ENCODE measurements at places on chromosomes 11 and 22. TPM values are rescaled to one million over a fixed set of nuclear protein-coding genes. Genes with fewer than 3 reads are reported as not detected.

GRCh38 chr11:3808861-3809623 is 682 bp downstream of the PGAP2 start:
- no peak for DNase-seq

DNA sequence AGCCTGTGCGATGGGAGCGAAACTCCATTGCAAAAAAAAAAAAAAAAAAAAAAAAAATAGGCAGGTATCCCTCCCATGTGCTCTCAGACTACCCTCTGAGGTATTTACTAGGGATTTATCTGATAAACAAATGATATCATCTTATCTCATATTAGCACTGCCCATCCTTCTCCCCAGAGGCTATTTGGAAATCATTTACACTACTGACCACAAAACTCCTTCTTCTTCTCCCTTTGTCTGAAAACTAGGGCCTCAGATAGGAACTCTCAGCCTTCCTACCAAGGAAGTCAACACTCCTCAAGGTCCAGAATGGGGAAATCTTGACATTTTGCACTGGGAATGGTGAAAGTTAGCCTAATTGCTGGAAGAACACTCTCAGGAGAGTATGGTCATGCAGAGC is 46.4 kb downstream of the LARGE2 start:
- no peak for DNase-seq

- DNase-seq = no peak
Measured at GRCh38 chr11:73404506-73405145, 28.4 kb downstream of the RELT start.

GRCh38 chr22:27223317-27224177 is 566.2 kb downstream of the MIAT start:
- no peak for DNase-seq

DNA sequence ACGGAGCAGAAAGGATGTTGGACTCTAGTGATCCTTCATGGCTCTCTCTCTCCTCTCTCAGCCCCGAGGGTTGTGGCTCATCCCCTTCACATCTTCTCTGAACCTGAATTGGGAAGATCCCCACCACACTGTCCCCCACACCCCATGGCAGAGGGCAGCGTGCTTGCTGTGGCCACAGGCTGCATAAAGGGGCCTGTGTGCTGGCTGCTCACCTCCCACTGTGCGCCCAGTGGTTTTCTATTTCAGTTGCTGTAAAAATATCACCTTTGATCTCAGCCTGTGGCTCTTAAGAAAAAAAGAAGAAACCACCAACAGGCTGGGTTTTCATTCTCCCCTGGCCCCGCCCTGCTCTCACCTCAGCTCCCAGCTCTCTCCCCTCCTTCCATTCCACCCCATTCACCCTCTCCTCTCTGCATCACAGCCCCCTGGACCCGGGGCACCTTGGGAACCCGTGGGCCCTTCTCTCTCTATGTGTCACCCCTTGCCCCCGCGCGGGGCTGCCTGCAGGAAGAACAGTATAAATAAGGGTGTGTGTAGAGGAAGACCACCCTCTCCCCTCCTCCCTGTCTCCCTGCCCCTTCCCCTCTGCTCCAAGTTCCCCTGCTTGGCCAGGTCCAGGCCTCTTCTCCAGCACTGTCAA is 25.8 kb upstream of the WNT11 start:
- no peak for DNase-seq

DNA sequence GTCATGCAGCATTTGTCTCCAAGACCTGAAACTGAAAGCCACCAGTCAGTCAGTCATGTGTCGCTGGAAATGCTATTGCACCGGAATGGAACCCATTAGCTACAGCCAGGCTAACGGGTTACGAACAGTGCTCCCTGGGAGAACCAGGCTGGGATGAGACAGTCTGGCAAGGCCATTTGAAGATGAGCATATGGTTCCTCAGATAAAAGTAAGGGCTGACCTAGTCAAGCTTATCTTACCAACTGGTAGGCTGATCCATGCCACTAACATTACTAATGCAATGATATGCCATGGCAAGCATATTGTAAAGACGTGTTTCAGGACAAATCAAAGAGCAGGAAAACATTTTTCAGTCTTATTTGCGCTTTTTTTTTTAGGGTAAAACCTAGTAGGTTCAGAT is 28.4 kb downstream of the NAP1L4 start:
- no peak for DNase-seq

DNA sequence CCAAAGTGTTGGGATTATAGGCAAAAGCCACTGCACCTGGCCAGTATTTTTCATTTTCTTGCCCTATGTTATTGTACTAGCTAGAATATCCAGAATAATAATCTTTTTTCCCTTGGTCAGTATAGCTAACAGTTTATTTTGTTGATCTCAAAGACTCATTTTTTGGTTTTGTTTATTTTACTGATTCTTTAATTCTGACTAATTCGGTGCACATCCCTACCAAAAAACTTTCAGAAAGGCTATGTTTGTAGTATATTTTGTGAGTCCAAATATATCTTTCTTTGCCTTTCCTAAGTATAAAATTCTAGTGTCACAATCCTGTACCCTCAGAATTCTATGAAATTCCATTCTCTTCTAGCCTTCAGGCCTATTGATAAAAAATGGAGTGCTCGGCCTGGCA is 84.3 kb downstream of the PHF21A start:
- no peak for DNase-seq

- DNase-seq = no peak
Measured at GRCh38 chr11:59676205-59676604, 7.4 kb upstream of the PATL1 start.

GRCh38 chr11:130171534-130171933 is 12.0 kb downstream of the ST14 start:
- DNase-seq = no peak

The ELFN2 gene
- total RNA-seq = not detected

The PGA5 gene
- total RNA-seq = not detected

The NLRP6 gene
- 0.15 TPM for total RNA-seq

The TUB gene
- total RNA-seq = 10.5 TPM

The OR10G6 gene
- not detected for total RNA-seq
